ENCODE measurements at places on chromosomes 12 and 14.

DNA sequence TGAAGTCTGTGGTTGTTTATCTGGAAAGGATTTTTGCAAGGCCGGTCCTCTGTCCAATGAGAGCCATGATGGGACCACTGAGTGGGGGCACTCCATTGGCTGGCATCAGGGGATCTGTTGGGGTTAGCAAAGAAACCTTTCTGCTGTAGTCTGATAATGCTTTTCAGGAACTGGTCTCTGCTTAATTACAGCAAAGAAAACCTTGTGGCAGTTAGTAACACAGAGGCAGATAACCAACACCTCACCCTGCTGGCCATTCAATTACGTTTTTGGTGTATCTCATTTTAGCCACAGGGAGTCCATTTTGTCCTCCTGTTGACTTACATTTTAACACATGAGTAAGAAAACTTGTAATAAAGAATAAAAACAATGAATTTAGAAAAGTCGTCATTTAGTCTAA lies 629.3 kb upstream of the MDGA2 start:
- DNase-seq: no peak

GRCh38 chr12:47066278-47067025 lies 13.0 kb upstream of the PCED1B start:
- no peak for DNase-seq

DNA sequence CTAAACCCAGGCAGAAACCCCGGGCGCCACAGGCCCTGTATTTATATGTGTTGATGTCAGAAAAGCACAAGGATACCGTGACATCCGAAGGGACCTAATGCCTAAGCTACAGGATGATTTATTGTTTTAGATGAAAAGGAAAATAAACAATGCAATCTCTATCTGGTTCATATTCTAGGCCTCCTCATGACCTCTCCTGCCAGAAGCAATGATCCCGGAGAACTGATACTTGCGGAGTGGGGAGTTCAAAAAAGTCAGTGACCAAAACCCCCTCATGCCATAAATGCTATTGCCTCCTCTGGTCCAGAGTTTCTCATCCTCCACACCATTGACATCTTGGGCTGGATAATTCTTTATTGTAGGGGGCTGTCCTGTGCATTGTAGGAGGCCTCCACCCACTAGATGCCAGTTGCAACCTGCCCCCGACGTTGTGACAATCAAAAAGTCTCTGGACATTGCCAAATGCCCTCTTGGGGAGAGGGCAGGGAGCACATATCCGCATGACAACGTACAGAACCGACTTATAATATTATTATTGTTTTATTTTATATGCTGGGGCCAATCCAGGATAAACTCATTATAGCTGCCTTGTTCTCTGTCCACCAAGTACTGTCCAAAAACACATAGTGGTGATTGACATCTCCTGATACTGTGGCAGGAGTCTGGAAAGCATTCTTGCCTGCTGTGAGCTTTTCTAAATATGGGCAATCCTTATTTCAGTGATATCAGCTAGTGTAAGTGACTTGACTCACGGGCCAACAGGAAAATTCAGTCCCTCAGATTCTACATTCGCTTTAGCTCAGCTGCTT lies 1.1 kb upstream of the CSRP2 start:
- no peak for DNase-seq

GRCh38 chr14:105120056-105120455 lies 48.5 kb downstream of the JAG2 start:
- DNase-seq: no peak

GRCh38 chr12:94175763-94176668 lies 27.6 kb downstream of the PLXNC1 start:
- no peak for DNase-seq

DNA sequence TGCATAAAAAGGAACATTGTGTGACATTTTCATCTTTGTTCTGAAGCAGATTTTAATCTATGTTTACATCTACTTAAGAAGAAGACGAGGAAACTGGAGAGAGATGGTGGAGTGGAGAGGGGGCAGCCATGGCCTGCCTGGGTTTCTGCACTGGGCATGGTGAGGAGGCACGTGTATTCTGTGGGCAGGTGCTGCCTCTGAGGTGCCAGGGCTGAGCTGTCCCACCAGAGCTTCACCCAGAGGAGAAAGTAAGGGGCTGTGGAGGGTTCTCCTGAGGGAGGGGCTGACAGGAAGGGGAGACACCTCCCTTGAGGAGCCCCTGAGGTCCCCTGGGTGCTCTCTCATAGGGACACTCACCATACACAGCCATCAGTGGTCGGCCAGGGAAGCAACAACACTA lies 372.4 kb upstream of the OR4E1 start:
- no peak for DNase-seq

- DNase-seq: no peak
Measured at GRCh38 chr12:65500091-65500900, 221.8 kb downstream of the MSRB3 start.

Data from effector memory CD8-positive, alpha-beta T cell (primary cell).